Lower lobe of right lung (tissue), 2 donors: ENCODE measurements at places on chromosomes 2 and 18. TPM values are rescaled to one million over a fixed set of nuclear protein-coding genes. Genes with fewer than 3 reads are reported as not detected.

DNA sequence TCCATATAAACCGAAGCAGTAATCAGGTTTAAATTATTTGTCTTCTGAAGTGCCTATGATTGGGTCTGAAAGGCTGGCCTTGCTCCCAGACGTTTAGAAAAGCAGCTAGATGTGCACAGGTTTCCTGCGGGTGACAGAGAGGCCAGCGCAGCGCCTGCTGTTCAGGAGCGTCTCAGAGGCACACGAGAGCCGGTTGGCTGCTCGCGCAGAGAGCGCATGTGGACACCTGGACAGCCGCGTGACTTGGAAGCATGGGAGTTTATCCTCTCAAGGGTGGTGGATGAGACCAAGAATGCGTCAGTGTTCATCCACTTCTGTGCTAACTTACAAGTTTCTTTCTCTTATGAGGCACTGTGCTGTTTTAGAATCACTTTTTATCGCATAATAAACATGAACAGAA, 303.7 kb downstream of the PTGR3 start:
- no peaks in the 10 kb centered on the region for H3K36me3 ChIP-seq
- no peaks in the 10 kb centered on the region for H3K27me3 ChIP-seq

- H3K36me3 ChIP-seq = no peaks in the 10 kb centered on the region
- H3K27me3 ChIP-seq = no peaks in the 10 kb centered on the region
- no peak overlapping the region for H3K4me3 ChIP-seq
- no peaks in the 10 kb centered on the region for H3K4me1 ChIP-seq
- peak overlapping the region; percentile 18 for H3K27ac ChIP-seq
These were observed 133.7 kb upstream of the MEIS1 start for GRCh38 chr2:66301022-66301766.

DNA sequence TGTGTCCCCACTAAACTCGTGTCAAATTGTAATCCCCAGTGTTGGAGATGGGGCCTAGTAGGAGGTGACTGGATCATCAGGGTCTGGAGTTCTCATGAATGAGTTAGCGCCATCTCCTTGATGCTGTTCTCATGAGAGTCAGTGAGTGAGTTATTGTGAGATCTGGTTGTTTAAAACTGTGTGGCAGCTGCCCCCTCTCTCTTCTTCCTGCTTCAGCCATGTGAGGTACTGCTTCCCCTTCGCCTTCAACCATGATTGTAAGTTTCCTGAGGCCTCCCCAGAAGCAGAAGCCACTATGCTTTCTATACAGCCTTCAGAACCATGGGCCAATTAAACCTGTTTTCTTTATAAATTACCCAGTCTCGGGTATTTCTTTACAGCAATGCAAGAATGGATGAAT, 50.4 kb downstream of the AP1S3 start:
- H3K4me1 ChIP-seq = no peaks in the 10 kb centered on the region
- DNase-seq = no peak
- no peaks in the 10 kb centered on the region for H3K27me3 ChIP-seq
- H3K4me3 ChIP-seq = no peak overlapping the region
- no peak overlapping the region for H3K27ac ChIP-seq
- no peaks in the 10 kb centered on the region for H3K36me3 ChIP-seq

IL1RL2 gene
- total RNA-seq = not detected

SLC19A3 gene
- total RNA-seq = 40.7 TPM
